Neural progenitor cell (in vitro differentiated cells): ENCODE measurements at places on chromosomes 5 and 9. TPM values are rescaled to one million over a fixed set of nuclear protein-coding genes. Genes with fewer than 3 reads are reported as not detected.

DNA sequence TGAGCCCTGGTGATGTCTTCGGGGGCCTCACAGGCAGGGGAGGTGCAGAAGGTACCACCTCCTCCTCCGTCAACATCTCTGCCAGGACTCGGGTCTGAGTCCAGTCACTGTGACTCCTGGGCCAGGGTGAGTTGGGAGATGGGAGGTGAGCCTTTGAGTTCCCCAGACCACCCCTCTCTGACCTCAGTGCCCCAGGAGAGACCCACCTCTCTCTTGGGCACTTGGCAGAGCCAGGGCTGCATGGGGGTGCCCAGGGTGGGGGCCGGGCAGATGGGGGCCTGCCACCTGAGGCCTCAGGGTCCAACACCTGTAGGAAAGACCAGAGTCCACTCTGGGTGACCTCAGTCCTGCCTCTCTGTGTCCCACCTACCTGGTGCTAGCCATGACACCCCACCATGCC is 6.8 kb downstream of the KIF12 start:
- no peaks in the 10 kb centered on the region for H3K36me3 ChIP-seq
- no peak overlapping the region for H3K27ac ChIP-seq
- peaks cover 19% of the 10 kb centered on the region for H3K27me3 ChIP-seq
- no peaks in the 10 kb centered on the region for H3K4me1 ChIP-seq
- DNase-seq, result no peak

DNA sequence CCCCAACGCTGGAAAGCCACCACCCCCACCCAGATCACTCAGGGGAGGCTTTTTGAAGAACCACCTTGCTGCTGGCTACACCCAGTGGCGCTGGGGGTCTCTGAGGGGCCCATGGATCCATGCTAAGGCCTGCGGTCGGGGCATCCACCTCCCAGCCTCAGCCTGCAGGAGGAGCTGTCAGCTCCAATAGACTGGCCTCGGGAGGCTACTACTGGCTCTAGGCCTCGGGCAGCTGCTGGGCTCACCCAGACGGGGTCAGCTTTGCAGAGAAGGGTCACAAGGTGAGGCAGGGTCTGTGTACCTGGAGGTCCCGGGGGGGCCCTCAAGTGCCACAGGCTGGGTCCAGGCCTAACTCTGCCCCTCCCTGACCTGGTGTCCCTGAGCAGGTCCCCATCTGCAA is 193.7 kb downstream of the OLFM1 start:
- no peaks in the 10 kb centered on the region for H3K27me3 ChIP-seq
- H3K27ac ChIP-seq, result no peak overlapping the region
- no peaks in the 10 kb centered on the region for H3K4me1 ChIP-seq
- H3K36me3 ChIP-seq, result no peaks in the 10 kb centered on the region
- DNase-seq, result peak; percentile 60

GRCh38 chr5:114780290-114780689 is 389.4 kb downstream of the TRIM36 start:
- H3K27me3 ChIP-seq, result no peaks in the 10 kb centered on the region
- no peaks in the 10 kb centered on the region for H3K36me3 ChIP-seq
- DNase-seq, result no peak
- H3K4me3 ChIP-seq, result no peak overlapping the region
- H3K27ac ChIP-seq, result no peak overlapping the region
- no peaks in the 10 kb centered on the region for H3K4me1 ChIP-seq

GRCh38 chr9:2595973-2596372 is 25.6 kb upstream of the VLDLR start:
- no peak for DNase-seq
- no peak overlapping the region for H3K4me3 ChIP-seq
- no peak overlapping the region for H3K27ac ChIP-seq
- H3K4me1 ChIP-seq, result no peaks in the 10 kb centered on the region
- no peaks in the 10 kb centered on the region for H3K36me3 ChIP-seq

Gene UCK1
- total RNA-seq, result 30.7 and 41.1 TPM in 2 replicates
